Liver (tissue), 10 donors: ENCODE measurements at places on chromosomes 1 and 21.

- no peak for DNase-seq
Observed at GRCh38 chr1:219757890-219758289, 145.0 kb upstream of the ZC3H11B start.

GRCh38 chr1:6554907-6555778, at the start of gene TAS1R1:
Gene TAS1R1, plus strand, starts transcription at chr1:6555307. Its CDS starts 67 bp downstream, at chr1:6555374.
- no peak for DNase-seq

GRCh38 chr1:207397525-207397926, 56.6 kb upstream of the CR2 start:
- no peak for DNase-seq

- no peak for DNase-seq
Observed at GRCh38 chr1:168285971-168286927, 5.6 kb downstream of the TBX19 start.

DNA sequence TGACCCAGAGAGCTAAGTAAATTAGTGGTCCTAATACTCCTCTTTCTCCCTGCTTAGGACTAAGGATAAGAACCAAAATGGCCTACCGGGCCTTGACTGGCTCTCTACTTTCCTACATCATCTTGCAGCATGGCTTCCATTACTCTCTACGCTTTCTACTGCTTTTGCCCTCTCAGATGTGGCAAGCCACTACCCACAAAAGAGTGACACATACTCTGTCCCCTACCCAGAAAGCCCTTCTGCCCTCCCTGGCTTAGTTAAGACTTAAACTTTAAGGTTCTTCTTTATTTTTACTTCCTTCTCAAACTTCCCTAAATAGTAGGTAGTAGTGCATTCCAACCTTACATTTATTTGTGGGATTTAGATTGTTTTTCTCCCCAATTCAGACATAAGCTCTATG, 228.1 kb downstream of the TPR start:
- no peak for DNase-seq

- no peak for DNase-seq
Observed at GRCh38 chr1:30198451-30198760, 525.0 kb downstream of the MATN1 start.

- peak; percentile 24 for DNase-seq
Observed at GRCh38 chr1:205545991-205546390, 41.5 kb downstream of the CDK18 start.

GRCh38 chr1:186502087-186502486, 41.2 kb upstream of the PDC start:
- no peak for DNase-seq

DNA sequence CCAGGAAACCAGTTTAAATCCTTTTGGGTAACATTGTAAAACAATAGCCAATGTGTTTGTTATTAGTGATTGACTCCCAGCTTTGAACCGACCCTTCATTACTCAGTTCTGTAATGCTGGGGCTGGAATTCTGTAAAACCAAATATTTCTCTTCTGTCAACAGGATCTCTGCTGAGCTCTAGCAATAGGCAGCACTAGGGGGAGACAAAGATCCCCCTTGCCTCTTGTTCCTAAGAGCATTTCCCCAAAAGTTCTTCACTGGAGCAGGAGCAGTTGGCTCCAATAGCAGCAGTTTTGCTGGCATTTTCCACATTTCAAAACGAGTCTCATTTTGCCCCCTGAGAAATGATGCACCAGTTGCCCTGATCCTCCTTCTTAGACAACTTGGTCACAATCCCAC, 1671.1 kb downstream of the MRPL39 start:
- no peak for DNase-seq

GRCh38 chr1:243924588-243925349, 74.7 kb upstream of the AKT3 start:
- DNase-seq, result no peak

DNA sequence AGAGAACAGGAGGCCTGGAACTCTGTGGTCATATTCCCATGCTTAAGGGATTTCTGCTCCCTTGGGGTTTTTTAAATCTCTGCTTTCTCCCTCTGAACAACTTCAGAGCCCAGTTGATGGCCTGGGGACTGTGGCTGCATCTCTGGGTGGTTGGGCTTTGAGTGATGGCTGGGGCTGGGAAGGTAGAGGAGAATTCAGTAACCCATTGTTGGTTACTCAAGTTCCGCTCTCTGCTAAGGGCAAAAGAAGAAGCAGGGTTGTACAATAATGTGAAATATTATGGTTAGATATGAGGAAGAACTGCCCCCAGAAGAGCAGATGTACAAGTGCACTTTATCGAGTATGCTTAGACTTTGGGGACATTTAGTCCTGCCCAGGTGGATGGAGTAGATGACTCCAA, 72.1 kb upstream of the CNTN2 start:
- no peak for DNase-seq
